ENCODE measurements at places on chromosomes 2 and 18. TPM values are rescaled to one million over a fixed set of nuclear protein-coding genes. Genes with fewer than 3 reads are reported as not detected.

The UGT1A3 gene
- not detected for total RNA-seq

The C2orf72 gene
- 0.17 TPM for total RNA-seq

The CFAP210 gene
- not detected for total RNA-seq

The PRSS56 gene
- not detected for total RNA-seq

The PFN4 gene
- 0.44 TPM for total RNA-seq

The KCNG3 gene
- not detected for total RNA-seq

The EVX2 gene
- not detected for total RNA-seq

The SF3B1 gene
- total RNA-seq = 180 TPM

The CIDEA gene
- total RNA-seq = not detected

The ALLC gene
- not detected for total RNA-seq

The CARF gene
- total RNA-seq = 7.6 TPM

The TCF23 gene
- not detected for total RNA-seq

The TUBB8B gene
- not detected for total RNA-seq

The SGPP2 gene
- not detected for total RNA-seq

The RAX gene
- not detected for total RNA-seq

The NOP58 gene
- total RNA-seq = 60.2 TPM

The DSC1 gene
- total RNA-seq = not detected

Measured in smooth muscle cell of trachea (primary cell).